Fibroblast of lung (primary cell): ENCODE measurements at places on chromosomes 6 and 20.

DNA sequence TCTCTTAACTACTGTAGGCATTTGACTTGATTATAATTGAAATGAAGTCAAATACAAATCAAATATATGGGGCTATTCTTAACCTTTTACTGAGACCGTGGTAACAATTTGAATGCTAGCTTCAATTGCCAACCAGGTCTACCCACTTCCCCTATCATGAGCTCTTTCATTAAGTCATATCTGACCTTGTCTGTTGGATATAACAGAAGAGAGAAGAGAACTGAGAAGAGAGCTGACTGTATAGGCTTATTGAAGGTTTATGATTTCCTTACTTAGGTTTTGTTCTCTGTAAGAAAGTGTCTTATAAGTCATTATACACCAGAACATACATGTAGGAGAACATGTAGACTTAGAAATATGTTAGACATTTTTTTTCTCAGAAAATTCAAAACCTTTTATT lies 549.4 kb downstream of the COL12A1 start:
- H3K4me3 ChIP-seq = no peak overlapping the region
- no peaks in the 10 kb centered on the region for H3K27me3 ChIP-seq
- H3K36me3 ChIP-seq = no peaks in the 10 kb centered on the region
- DNase-seq = no peak
- H3K27ac ChIP-seq = no peak overlapping the region

DNA sequence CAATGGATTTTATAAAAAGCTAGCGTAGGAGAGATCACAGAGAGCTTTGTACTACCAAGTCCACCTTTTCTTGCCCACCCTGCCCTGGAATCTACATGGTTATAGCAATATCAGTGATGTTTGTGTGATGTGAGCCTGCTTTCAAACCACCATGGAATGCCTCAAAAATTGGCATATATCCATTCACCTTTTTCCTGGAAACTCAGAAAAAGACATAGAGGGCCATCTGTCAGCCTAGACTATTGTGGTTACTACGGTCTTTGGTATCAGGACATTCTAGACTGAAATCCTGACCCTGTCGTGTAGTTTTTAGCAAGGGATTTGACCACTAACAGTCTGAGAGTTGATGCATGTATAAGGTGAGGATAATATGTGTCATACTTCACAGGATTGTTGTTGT lies 239.6 kb downstream of the GRIK2 start:
- no peaks in the 10 kb centered on the region for H3K4me1 ChIP-seq
- no peaks in the 10 kb centered on the region for H3K36me3 ChIP-seq
- H3K4me3 ChIP-seq = no peak overlapping the region
- no peak for DNase-seq
- H3K27ac ChIP-seq = no peak overlapping the region
- H3K27me3 ChIP-seq = no peaks in the 10 kb centered on the region

GRCh38 chr6:165010556-165011535 lies 298.6 kb downstream of the C6orf118 start:
- no peaks in the 10 kb centered on the region for H3K36me3 ChIP-seq
- no peaks in the 10 kb centered on the region for H3K4me1 ChIP-seq
- no peak overlapping the region for H3K4me3 ChIP-seq
- no peak for DNase-seq
- H3K27me3 ChIP-seq = no peaks in the 10 kb centered on the region

- H3K4me1 ChIP-seq = no peaks in the 10 kb centered on the region
- no peak overlapping the region for H3K4me3 ChIP-seq
- no peak for DNase-seq
- H3K36me3 ChIP-seq = no peaks in the 10 kb centered on the region
- no peaks in the 10 kb centered on the region for H3K27me3 ChIP-seq
- H3K27ac ChIP-seq = no peak overlapping the region
These were observed 10.9 kb upstream of the ZNF831 start for GRCh38 chr20:59152559-59153354.
